ENCODE measurements at places on chromosomes 6 and 20.

- DNase-seq: no peak
Measured at GRCh38 chr6:33160728-33161344, 31.4 kb downstream of the COL11A2 start.

DNA sequence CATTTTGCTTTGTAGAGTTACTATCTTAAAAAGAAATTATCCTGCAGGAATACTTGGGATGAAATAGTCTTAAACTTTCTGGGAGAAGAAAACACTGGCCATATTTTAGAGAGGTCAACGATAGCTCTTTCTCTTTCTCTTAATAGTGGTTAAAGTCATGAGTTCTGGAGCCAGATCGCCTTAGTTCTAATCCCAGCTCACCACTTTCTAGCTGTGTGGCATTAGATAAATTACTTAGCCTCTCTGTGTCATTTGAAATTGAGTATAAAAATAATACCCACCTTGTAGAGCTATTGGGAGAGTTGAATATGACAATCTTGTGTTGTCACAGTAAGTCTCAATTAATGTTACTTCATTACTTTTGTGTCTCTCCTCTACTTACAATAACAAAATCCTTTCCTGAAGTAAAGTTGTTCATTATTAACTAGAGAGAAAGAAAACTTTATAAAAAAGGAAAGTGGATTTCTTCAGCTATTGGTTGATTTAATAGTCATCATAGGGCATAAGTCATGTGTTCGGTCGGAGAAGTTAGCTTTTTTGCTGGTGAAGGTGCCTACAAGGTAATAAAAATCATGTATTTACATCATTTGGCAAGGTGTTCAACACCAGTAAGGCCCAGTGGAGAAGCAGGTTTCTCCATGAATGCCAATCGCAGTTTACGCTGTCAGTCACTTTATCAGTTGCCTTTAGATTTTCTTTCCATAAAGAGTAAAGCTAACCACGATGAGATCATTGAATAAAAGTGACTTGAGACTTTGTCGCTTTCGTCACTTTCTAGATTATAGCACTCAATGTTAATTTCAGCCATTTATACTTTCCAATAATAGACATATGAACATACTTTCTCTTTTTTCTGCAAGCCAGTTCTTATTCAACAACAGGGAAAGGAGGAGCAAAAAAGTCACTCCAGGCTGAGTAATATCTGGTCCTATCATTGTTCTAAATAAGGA is 2.0 kb downstream of the NEDD9 start:
- no peak for DNase-seq

DNA sequence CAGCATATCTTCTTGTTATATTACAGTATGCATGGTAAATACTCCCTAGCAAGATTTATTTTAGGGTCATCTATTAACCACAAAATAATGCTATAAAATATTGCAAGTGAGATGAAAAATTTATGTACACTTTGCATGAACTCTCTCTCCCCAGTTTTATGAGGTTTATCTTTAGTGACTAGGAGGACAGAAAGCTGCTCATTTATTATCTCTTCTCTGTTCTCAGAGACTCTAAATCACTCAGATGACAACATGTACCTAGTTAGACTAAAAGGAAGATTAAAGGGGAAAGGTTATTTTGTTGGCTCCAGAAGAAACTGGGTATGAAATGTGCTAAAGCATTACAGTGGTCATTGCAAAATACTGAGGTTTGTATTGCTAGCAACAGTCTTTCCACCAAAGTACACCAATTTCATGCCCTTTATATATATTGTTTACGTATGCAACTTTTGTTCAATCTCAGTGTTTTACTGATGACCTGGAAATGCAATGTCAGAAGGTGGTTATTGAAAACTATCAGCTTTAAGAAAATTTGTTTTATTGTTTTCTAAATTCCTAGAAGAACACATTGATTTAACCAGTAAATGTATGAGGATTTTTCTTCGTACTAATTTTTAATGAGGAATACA is 11.8 kb downstream of the RFX6 start:
- no peak for DNase-seq

GRCh38 chr6:107564589-107564951 is 74.7 kb downstream of the SOBP start:
- DNase-seq: no peak

DNA sequence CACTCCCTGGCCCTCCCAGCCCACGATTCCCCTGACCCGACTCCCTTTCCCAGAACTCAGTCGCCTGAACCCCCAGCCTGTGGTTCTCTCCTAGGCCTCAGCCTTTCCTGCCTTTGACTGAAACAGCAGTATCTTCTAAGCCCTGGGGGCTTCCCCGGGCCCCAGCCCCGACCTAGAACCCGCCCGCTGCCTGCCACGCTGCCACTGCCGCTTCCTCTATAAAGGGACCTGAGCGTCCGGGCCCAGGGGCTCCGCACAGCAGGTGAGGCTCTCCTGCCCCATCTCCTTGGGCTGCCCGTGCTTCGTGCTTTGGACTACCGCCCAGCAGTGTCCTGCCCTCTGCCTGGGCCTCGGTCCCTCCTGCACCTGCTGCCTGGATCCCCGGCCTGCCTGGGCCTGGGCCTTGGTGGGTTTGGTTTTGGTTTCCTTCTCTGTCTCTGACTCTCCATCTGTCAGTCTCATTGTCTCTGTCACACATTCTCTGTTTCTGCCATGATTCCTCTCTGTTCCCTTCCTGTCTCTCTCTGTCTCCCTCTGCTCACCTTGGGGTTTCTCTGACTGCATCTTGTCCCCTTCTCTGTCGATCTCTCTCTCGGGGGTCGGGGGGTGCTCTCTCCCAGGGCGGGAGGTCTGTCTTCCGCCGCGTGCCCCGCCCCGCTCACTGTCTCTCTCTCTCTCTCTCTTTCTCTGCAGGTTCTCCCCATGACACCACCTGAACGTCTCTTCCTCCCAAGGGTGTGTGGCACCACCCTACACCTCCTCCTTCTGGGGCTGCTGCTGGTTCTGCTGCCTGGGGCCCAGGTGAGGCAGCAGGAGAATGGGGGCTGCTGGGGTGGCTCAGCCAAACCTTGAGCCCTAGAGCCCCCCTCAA is at the start of gene LTA:
Gene LTA (plus strand): TSS at position 249 of the 871 bp plus-strand sequence. CDS start 454 bp downstream, at position 703.
- DNase-seq: no peak

- DNase-seq: no peak
Measured at GRCh38 chr6:81793821-81794475, 41.5 kb upstream of the TENT5A start.

DNA sequence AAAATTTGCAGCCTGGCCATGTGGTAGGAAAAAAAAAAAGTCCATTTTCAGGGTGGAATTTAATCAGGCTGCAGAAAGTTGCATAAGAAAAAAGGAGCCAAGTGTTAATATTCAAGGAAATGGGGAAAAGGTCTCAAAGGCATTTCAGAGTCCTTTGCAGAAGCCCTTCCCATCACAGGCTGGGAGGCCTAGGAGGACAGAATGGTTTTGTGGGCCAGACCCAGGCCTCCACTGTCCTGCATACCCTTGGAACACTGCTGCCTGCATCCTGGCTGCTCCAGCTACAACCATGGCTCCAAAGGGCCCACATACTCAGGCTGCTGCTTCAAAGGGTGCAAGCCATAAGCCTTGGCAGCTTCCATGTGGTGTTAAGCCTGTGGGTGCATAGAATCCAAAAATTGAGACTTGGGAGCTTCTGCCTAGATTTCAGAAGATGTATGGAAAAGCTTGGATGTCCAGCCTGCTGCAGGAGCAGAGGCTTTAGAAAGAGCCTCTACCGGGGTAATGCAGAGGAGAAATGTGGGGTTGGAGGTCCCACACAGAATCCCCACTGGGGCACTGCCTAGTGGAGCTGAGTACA is 239.0 kb upstream of the STXBP5 start:
- DNase-seq: no peak

- no peak for DNase-seq
Measured at GRCh38 chr6:116033687-116034303, 26.9 kb downstream of the FRK start.

- DNase-seq: no peak
Measured at GRCh38 chr20:45853484-45853883, 3.7 kb downstream of the ACOT8 start.

DNA sequence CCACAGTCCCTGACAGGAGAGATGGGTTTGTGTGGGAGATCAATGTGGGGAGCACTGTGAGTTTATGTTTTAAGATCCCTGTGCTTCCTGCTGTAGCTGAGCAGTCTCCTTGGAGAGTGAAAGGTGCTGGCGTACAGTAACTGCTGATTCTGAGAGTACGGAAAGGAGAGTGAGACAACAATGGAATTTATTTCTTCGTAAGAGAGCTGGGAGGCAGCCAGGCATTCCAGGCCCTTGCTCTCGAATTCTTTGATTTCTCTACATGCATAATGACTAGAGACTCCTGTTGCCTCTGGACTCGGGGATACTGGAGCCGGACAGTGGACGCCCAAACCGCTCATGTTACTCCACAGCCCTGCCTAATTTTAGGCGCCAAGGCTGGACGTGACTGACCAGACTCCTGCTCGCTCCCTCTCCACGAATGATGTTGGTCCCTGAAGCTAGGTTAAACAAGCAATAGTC is 131.0 kb upstream of the PHACTR1 start:
- no peak for DNase-seq

DNA sequence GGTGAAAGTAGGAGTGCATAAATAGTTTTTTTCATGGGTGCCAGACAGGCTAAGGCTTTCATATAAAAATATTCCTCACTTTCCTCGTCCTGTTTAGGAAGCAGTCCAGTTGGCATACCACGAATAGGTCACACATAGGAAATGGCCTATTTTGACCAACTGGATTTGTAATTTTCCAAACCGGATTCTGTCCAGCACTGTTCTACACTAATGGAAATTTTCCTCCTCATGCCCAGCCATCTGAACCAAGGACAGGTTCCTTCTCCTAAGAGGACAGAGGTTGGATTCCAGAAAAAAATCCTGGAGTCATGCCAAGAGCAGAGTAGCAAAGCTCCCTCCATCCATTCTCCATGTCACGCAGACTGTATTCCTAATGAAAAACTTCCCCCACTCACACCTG is 43.1 kb downstream of the PANK2 start:
- no peak for DNase-seq

- DNase-seq: no peak
Measured at GRCh38 chr6:97231911-97232310, 51.1 kb downstream of the MMS22L start.

- no peak for DNase-seq
Measured at GRCh38 chr6:18362058-18362561, 25.0 kb upstream of the RNF144B start.

DNA sequence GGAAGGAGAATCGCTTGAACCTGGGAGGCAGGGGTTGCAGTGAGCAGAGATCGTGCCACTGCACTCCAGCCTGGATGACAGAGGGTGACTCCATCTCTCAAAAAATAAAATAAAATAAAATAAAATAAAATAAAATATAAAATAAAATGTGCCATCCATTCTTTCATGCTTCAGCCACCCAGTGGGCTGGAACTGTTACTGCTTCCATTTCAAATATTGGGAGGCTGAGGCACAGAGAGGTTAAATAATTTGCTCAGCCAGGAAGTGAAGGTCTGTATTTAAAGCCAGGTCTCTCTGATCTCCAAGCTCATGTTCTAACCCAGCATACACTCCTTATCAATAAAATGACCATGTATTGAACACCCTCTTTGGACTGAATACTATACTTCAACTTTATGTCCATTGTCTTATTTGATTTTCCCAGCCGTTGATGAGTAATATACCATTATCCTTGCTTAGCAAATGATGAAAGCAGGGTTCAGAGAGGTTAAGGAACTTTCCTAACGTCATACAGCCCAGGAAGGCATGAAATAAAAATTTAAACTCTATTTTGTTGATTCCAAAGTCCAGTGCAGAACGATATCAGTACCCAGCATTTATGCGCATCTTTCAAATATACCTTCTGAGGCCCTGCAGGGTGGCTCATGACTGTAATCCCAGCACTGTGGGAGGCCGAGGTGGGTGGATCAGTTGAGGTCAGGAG is 25.8 kb upstream of the SLC9A8 start:
- DNase-seq: no peak

GRCh38 chr20:58650181-58650775 is 805 bp upstream of the STX16 start:
- DNase-seq: no peak

DNA sequence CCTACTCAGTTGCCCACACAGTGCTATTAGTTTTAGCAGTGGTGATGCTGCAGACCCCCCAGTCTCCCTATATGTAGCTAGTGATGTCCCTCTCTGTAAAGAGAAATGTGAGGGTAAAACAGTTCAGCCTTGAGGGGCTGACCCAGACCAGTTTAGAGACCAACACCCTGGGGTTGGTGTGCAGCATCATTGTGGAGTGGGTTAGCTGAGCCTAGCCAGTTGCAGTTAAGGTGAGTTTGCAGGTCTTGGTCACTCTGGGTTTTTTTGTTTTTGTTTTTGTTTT is 401 bp upstream of the B3GALT4 start:
- no peak for DNase-seq

DNA sequence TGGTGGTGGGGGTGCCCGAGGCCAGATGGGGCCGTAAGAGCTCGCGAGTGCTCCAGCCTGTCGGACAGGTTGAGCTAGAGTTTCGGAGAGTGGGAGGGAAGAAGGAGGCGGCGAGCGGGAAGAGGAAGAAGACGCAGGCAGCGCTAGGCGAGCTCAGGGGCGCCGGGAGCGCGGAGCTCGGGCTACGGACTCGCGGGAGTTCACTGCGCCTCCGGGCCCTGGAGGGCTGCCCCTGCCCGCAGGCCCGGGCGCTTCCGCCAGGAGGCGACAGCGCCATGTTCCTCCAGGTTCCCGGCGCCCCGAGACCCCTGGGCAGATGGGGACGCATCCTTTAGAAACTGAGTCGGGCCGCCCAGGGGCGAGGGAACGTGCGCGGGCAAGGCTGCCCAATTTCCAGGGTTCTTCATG is 984 bp downstream of the TFAP2C start:
- peak; percentile 77 for DNase-seq

GRCh38 chr6:157831424-157832249 is 8.6 kb downstream of the SNX9 start:
- DNase-seq: no peak

DNA sequence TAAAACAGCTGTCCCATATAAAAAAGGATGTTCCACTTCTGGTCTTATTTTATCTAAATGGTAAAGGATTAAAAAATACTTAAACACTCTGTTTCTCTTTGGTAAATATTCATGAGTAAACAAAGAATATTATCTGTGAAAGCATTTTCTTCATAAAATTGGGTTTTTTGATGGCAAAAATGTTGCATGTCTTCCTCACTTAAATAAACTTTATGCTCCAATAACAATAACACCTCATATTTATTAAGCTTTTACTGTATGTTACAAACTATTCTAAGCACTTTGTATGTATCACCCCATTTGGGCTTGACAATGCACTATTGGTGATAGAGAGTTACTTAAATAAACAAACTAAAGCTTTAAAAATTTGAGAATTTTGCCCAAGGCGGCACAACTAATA is 91.9 kb downstream of the PHIP start:
- DNase-seq: no peak

- no peak for DNase-seq
Measured at GRCh38 chr6:136326038-136326553, 36.5 kb upstream of the BCLAF1 start.

DNA sequence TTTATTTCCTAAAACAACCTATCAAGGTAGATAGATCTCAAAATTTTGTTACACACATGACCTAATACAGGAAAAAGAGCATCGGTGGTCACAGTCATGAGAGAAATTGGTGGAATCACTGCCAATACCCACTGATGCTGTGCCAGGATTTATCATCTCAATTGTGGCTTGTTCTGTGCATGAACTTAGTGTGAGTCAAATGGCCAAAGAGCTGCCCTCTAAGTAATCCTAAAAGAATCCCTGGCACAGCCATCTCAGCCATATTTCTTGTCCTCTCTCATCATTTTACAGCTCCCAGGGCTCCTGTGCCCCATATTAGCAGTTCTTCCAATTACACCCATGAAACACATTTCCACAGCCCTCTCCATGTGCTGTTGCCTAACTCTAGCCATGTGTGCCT is 6.1 kb downstream of the GSTA5 start:
- no peak for DNase-seq

GRCh38 chr20:59165891-59166709 is 2.5 kb downstream of the ZNF831 start:
- no peak for DNase-seq

Measured in mesothelial cell of epicardium (in vitro differentiated cells).